ENCODE measurements at places on chromosomes 4 and X.
A peak's percentile ranks its signal among the peaks of the same experiment; 100 is the strongest.

DNA sequence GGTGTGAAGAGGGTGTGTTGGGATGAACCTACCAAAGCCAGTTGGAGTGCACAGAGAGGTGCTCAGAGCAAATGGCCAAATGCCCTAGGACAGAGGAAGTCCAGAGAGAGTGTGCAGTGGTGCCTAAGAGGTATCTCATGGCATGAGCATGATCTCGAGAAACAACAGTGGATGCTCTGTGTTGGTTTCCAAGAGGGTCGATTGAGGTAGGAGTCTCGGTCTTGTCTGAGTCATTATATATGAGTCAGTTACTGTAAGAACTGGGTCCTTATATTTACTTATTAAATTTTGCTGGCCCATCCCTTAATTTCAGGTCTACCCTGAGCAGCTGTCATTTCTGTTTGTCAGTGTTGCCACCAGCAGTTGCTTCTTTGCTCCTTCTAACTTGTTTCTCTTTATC, 86.6 kb upstream of the TMEM150C start:
- no peak for DNase-seq

- peak; percentile 28 for DNase-seq
These were observed 115.2 kb upstream of the LNX1 start for GRCh38 chr4:53706422-53707032.

DNA sequence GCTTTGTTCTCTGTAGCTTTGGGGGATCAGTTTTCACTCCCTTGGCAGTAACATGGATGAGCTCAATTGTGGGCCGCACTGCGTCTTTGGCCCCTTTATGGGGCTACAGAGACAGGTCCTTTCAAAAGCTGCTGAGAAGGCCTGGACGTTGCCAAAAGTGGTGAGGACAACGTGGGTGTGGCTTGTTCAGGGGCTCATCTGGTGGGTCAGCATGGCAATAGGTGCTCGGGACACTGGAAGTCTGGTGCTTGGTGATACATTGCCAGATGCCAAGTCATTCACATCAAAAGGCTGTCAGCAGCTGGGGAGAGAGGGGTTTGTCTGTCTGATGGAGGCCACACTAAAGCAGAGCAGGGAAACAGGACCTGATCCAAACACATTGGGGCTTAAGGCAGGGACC, 149.8 kb upstream of the EOLA2 start:
- DNase-seq = no peak

DNA sequence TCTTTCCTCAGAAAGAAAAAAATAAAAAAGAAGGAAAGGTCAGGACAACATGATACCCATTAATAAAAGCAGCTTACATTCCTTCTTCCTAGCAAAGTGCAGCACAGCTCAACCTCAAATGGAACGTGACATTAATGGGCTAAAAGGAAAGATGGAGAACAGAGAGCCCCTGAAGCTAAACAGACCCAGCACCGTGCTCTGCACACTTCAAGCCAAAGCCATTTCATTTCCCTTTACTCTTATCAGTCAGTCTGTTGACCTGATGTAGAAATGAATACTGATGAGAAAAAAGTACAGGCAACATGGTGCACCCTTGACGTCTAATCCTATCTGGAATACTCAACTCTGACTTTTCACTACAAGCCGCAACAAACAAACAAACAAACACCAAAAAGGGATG, 57.7 kb upstream of the EDNRA start:
- no peak for DNase-seq

- peak; percentile 74 for DNase-seq
These were observed 10.0 kb downstream of the QRFPR start for GRCh38 chr4:121370729-121371325.

- DNase-seq = no peak
These were observed 1239.4 kb downstream of the TECRL start for GRCh38 chr4:63169836-63170235.

DNA sequence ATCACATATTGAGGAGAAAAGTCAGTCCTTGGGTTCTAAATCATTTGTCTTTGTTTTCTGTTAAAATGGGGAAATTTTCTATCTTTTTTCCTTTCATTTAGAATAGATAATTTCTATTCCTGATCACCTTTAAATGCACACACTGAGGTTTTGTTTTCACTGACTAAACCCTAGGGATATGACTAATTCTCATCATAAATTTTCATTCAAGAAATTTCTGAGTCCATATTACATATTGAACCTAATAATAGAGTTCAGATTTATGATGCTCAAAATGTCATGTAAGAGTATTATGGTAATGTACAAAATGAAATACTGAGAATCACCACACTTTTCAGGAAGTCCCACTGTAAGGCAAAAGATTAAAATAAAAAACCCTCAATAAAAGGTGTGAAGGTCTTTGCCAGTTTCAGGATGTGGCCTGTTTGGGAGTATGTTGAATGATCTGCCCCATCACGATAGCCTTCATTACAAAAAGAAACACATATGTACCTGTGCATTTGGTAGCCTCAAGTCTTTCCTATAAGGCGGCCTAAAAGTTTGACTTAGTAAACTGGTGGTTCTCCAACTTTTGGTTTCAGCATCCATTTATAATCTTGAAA, 49.4 kb downstream of the LEF1 start:
- no peak for DNase-seq

DNA sequence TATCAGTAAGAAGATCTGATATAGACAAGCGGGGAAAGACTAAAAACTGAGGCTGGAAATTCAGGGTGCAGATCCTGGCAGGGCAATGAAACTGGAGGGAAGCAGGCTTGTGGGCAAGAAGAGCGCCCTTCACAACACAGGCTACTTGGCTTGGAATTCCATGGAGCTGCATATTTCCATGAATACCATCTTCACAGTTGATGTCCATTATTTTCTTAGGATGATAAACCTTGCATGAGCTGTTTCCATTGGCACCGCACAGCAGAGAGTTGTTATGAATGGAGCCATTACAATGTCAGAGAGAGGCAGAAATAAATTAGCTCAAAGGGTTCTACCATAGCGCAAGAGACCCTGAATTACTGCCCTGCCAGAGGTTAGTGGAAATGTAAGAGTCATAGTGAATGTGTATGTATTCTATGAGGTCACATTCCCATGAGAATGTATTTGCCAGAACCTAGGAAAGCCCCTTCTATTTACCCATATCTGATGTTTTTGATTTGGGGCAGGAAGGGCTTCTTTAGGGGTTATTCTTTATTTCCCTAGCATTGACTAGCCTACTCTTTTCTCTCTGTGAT, 215.6 kb downstream of the PALLD start:
- DNase-seq = no peak

GRCh38 chr4:83353516-83353915, 18.9 kb upstream of the HPSE start:
- DNase-seq = no peak

GRCh38 chr4:81756973-81757372, 285.3 kb upstream of the RASGEF1B start:
- no peak for DNase-seq

DNA sequence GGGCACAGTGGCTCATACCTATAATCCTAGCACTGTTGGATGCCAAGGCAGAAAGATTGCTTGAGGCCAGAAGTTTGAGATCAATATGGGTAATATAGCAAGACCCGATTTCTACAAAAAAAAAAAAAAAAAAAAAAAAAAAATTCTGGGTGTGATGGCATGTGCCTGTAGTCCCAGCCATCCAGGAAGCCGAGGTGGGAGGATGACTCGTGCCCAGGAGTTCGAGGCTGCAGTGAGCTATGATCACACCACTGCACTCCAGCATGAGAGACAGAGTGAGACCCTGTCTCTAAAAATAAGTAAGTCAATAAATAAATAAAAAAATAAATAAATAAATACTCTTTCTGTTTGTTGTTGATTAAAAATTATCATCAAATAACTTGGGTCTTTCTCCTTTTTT, 62.4 kb upstream of the BMPR1B start:
- no peak for DNase-seq

- DNase-seq = no peak
These were observed 74.4 kb upstream of the ACSL1 start for GRCh38 chr4:184900184-184900583.

- no peak for DNase-seq
These were observed 13.2 kb upstream of the FAM3A start for GRCh38 chrX:154529206-154529612.

GRCh38 chr4:106585915-106586349, 217.4 kb upstream of the GIMD1 start:
- no peak for DNase-seq

DNA sequence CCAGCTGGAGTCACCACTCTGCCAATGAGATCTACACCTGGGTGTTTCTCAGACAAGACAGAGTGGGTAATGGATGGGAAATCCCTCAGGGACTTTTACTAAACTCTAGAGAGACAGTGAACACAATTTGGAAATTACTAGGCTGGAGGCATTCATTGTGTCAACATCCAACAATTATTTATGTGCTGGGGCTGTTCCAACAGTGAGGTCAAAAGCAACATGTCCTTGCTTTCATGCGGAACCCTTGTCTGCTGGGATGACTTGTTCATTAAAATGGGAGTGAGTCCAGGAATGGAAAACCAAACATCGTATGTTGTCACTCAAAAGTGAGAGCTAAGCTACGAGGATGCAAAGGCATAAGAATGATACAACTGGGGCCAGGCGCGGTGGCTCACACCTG, 54.0 kb downstream of the DRD5 start:
- DNase-seq = no peak

DNA sequence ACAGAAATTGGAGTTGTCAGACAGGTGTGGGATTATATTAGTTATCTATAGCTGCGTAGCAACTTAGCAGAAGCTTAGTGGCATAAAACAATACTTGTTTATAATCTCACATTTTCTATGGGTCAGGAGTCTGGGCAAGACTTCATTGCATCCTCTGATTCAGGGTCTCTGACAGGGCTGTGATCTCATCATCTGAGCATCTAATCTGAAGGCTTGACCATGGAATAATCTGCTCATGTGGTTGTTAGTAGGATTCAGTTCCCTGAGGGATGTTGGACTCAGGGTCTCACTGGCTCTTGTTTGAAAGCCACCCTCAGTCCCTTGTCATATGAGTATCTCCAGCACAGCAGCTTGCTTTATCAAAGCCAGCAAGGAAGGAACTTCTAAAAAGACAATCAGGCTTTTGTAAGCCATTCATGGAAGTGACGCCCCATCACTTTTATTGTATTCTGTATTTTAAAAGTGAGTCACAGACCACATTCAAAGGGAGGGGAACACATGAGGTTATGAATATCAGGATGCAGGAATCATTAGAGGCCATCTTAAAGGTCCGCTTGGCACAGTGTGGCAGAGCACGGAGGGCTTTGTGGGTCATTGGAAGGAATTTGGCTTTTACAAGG, 37.2 kb upstream of the FAM9B start:
- no peak for DNase-seq

DNA sequence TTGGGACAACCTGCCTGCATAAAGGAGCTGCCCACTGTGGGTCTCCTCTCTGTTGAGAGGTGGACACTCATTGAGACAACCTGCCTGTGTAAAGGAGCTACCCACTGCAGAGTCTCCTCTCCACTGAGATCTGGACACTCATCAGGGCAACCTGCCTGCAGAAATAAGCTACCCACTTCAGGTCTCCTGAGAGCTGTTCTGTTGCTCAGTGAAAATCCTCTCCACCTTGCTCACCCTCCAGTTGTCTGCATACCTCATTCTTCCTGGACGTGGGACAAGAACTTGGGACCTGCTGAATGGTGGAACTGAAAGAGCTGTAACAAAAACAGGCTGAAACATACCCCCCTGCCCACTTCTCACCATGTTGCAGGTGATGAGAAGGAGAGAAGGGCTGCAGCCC, 59.9 kb upstream of the CDKN2AIP start:
- no peak for DNase-seq

- peak; percentile 83 for DNase-seq
These were observed 195.7 kb downstream of the GPAT3 start for GRCh38 chr4:83731609-83732008.

- no peak for DNase-seq
These were observed 437.6 kb upstream of the AGA start for GRCh38 chr4:177879851-177880250.

- DNase-seq = no peak
These were observed 109.2 kb upstream of the OTUD4 start for GRCh38 chr4:145289403-145290076.

GRCh38 chr4:13627606-13628311, at the start of gene BOD1L1:
TSS of gene BOD1L1 (minus strand) at chr4:13627725. CDS start at chr4:13627587, 138 bp downstream.
- peak; percentile 90 for DNase-seq

- DNase-seq = no peak
These were observed 155.9 kb downstream of the KIT start for GRCh38 chr4:54813674-54814073.

DNA sequence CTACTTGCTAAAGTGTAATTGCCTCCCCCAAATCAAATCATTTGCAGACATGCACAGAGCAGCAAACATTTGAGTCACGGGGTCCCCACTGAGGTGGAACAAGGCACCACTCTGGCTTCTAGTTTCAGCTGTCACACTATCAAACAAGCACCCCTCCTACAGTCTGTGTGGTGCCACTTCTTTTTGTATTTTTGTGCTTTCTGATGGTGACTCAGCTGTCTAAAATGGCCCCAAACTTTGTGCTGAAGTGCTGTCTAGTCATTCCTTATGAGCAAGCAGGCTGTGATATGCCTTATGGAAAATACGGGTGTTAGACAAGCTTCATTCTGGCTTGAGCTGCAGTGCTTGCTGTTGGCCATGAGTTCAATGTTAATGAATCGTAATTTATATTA, 15.4 kb downstream of the IGFBP7 start:
- DNase-seq = no peak

Measured in inflammatory macrophage treated with lipopolysaccharide for 1 hour (primary cell).